ENCODE measurements at places on chromosomes 3 and 15. TPM values are rescaled to one million over a fixed set of nuclear protein-coding genes. Genes with fewer than 3 reads are reported as not detected.

DNA sequence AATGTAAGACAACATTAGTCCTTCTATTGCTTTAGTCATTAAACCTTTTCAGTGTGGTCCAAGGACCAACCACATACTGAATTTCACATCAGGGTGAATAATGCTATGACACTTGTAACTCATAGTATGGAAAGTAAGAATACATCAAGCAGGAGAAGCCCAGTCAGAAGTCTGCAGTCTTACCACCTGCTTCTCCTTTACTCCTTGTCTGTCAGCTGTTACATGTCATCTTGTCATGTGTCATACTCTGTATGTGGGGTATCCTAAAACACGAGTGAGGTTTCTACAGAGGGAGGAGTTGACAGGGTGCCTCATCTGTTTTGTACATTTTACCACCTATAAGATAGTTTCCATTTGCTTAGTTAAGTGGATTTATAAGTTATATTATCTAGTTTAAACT lies 32.8 kb upstream of the EID1 start:
- DNase-seq = no peak

GRCh38 chr3:51268132-51268531 lies 117.0 kb upstream of the MANF start:
- no peak for DNase-seq

DNA sequence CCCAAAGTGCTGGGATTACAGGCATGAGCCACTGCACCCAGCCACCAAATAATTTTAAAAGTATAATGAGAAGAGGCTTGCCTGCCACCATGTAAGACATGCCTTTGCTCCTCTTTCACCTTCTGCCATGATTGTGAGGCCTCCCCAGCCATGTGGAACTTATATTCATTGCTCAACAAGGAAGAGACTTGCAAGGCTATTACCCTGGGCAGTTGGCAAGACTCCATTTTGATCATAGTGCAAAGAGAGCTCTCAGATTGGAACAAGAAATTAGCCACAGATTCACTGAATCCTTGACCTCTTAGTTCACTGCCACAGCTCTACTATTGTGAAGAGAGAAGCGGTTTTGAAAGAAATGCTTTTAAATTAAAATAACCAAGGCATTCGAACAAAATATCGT lies 6.1 kb downstream of the SCAP start:
- no peak for DNase-seq

DNA sequence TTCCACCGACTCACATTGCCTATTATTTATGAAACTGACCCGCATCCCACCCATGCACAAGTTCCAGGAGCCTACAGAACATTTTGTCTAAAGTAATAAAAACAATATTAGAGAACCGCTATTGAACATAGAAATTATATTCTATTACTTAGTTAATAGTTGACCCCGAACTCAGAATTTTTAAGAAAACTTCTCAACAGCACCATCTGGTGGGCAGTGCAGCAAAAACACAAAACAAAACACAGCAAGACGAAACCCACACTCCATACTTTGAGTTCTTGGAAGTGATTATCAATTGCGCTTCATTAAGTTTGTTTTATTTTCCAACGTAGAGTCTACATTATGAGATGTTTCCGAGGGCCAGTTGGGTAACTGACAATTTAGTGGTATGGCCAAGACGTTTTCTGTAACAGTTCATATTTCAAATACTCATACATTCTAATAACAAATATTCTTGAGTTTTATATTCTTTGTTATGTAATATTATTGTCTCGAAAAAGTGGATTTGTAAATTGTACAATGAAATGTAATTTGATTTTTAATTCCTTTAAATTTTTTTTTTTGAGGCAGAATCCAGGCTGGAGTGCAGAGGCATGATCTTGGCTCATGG lies 24.0 kb upstream of the C3orf70 start:
- no peak for DNase-seq

GRCh38 chr3:51717947-51718346 lies 11.1 kb downstream of the GRM2 start:
- no peak for DNase-seq

- DNase-seq = no peak
These were observed 68.7 kb downstream of the SLTM start for GRCh38 chr15:58864602-58865424.

GRCh38 chr3:82229397-82229796 lies 468.0 kb upstream of the GBE1 start:
- no peak for DNase-seq

- DNase-seq = no peak
These were observed 71.5 kb downstream of the FOXP1 start for GRCh38 chr3:71512000-71512399.

- DNase-seq = no peak
These were observed 88.7 kb upstream of the POMGNT2 start for GRCh38 chr3:43194490-43195114.

GRCh38 chr3:53376679-53377078 lies 29.3 kb upstream of the DCP1A start:
- no peak for DNase-seq

DNA sequence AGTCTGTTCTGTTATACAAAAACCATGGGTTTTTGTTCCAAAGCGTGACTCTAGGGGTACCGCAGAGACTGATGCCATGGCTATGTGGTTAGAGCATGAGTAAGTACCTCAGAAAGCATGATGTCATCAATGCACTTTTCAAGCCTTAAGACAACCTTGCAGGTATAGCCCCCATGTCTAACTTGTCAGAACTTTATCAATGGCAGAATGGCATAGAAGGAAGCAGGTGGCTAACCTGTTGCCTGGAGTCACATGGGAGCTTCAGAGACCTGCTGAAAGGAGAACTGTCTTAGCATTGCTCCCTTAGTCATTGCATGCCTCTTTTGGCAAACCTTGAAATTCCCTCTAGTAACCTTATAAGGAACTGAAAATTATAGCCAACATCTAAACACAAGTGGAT lies 52.5 kb downstream of the EOMES start:
- DNase-seq = no peak

DNA sequence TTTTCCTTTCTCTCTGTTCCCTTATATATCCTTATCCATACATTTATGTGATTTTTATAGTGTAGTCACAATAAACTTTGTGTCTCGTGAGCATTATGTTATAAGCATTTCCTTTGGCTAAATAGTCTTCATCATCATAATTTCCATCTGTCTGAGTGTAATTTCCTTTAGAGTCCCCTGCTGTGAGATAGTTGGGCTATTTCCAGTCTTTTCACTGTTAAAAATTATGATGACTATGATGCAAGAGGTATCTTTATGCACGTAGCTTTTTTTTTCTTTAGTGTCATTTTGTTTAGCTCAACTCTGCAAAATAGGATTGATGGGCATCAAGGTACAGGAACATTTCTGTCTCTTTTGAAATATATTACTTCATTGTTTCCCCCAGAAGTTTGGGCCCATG lies 26.9 kb upstream of the CA12 start:
- no peak for DNase-seq

GRCh38 chr3:100546020-100546744 lies 53.8 kb downstream of the TMEM45A start:
- no peak for DNase-seq

GRCh38 chr3:29194139-29194538 lies 86.7 kb upstream of the RBMS3 start:
- no peak for DNase-seq

DNA sequence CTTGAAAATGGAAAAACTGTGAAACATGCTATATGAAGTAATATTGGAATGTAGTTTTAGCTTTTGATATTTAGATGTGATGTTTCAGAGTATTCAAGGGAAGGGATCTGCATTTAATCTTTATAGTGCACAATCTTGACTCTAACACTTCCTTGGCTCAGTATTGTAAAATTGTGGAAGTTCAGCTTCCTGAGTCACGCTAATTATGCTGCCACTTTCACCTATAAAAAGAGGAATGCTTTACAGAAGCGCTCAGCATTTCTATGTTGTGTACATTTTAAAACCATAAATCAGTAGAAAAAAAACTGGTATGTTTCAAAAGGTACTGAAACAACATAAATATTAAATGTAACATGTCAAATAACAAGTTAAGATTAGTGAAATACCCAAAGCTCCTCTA lies 32.6 kb downstream of the SERPINI2 start:
- no peak for DNase-seq

DNA sequence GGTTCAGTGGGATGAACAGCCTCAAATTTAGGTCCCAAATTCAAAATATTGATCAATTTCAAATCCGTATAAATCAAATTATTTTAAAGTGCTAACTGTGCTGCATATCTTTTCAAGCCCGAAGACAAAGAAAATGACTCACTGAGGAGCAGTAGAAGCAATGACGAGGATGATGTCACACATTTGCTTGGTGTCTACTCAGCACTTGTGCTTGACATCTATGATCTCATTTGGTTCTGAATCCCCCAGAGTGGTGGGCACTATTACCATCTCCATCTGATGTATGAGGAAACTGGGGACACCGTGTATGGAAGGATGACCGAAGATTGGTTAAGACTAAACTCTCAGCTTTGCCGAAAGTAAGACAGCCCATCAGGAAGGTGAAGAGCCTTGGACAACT lies 136.5 kb upstream of the CHRNA7 start:
- no peak for DNase-seq

The CCR5 gene
- total RNA-seq = 0.37 TPM

The OXTR gene
- 0.13 TPM for total RNA-seq

The APOD gene
- 616 TPM for total RNA-seq

The OR5K2 gene
- not detected for total RNA-seq

The SNTN gene
- not detected for total RNA-seq

All from omental fat pad (tissue), 4 donors.